Naive thymus-derived CD4-positive, alpha-beta T cell (primary cell): ENCODE measurements at places on chromosomes 11 and 22. TPM values are rescaled to one million over a fixed set of nuclear protein-coding genes. Genes with fewer than 3 reads are reported as not detected.

Gene GPR137
- 34.3 TPM for total RNA-seq

Gene MIAT
- total RNA-seq = 49.8 TPM

GRCh38 chr22:38213990-38214301, 12.2 kb downstream of the MAFF start:
- DNase-seq = no peak

DNA sequence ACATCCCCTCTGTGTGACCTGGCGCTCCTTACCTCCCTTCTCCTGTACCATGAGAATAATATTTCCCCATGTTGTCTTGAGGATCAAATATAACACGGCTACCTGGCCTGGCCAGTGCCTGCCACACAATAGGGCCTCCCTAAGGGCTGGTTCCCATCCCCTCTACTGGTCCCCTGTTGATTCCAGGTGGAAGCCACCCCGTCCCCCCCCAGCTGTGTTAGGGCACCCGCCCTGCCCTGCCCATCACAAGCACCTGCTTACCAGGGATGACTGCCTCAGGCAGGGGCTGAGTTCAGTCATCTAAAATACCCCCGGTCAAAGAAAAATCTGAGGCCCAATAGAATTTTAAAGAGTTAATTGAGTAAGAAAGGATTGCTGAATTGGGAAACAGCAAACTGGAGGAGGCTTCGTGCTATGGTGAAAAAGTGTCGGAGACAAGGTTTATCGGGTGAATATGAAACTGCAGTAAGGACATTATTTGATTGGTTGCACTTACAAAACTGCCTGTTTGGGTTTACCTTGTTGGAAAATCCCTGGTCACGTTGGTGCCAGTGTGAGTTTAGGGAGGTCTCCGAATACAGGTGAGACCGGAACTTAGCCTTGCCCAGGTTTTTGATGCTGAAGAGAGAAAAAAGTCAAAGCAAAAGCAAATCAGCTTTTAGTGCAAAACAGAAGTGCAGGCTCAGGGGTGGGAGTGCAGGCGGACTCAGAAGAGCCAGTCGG, 5.2 kb downstream of the APOL1 start:
- no peak for DNase-seq

GRCh38 chr11:107493117-107493516, 35.5 kb upstream of the CWF19L2 start:
- no peak for DNase-seq
